Neural progenitor cell (in vitro differentiated cells): ENCODE measurements at places on chromosomes 16 and 17.

DNA sequence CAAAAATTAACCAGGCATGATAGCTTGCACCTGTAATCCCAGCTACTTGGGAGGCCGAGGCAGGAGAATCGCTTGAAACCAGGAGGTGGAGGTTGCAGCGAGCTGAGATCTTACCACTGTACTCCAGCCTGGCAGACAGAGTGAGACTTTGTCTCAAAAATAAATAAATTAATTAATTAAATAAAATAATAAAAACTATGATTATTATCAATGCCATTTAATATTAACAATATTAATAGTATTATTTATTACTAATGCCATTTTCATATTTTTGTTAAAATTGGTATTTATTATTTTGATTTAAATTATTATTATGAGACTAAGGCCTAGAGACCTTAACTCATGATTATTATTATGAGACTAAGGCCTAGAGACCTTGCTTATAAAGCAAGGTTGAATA, 121.2 kb downstream of the CDH11 start:
- DNase-seq = no peak
- no peaks in the 10 kb centered on the region for H3K4me1 ChIP-seq
- no peak overlapping the region for H3K4me3 ChIP-seq
- no peak overlapping the region for H3K27ac ChIP-seq

GRCh38 chr16:10828851-10829366, 10.3 kb upstream of the TVP23A start:
- H3K4me3 ChIP-seq = no peak overlapping the region
- no peaks in the 10 kb centered on the region for H3K4me1 ChIP-seq
- H3K27me3 ChIP-seq = no peaks in the 10 kb centered on the region
- no peak for DNase-seq
- no peaks in the 10 kb centered on the region for H3K36me3 ChIP-seq

GRCh38 chr17:53168413-53168812, 654.3 kb upstream of the KIF2B start:
- no peak overlapping the region for H3K27ac ChIP-seq
- H3K4me3 ChIP-seq = no peak overlapping the region
- H3K4me1 ChIP-seq = no peaks in the 10 kb centered on the region
- DNase-seq = no peak
- no peaks in the 10 kb centered on the region for H3K36me3 ChIP-seq
- H3K27me3 ChIP-seq = no peaks in the 10 kb centered on the region

DNA sequence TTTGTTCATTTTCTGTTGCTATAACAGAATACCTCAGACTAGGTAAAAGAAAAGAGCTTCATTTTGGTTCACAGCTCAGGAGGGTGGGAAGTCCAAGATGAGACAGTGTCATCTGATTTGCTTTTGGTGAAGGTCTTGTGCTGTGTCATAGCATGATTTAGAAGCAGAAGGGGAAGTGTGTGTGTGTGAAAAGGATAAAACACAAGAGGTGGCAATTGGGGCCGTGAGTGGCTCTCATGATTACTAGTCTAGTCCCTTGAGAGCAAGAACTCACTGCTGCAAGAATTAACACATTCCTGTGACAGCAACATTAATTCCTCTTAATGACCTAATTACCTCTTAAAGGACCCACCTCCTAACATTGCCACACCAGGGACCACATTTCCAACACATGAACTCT, 8.3 kb downstream of the SLC35G3 start:
- no peaks in the 10 kb centered on the region for H3K36me3 ChIP-seq
- H3K27ac ChIP-seq = no peak overlapping the region
- no peak for DNase-seq
- no peaks in the 10 kb centered on the region for H3K27me3 ChIP-seq
- H3K4me3 ChIP-seq = no peak overlapping the region

DNA sequence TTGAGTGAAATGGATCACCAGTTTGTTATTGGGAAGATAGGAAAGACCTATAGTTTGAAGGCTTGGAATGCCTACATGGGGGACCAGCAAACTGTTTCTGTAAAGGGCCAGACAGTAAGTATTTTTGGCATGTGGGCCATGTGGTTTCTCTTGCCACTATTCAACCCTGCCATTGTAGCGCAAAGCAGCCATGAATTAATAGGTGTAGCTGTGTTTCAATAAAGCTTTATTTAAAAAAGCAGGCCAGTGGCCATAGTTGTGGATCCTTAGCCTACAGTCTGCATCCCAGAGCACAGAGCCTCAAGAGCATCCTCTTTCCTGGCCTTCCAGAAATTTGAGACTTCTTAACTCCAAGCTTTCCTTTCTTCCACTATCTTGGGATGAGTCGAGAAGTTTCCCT, 29.3 kb downstream of the ABAT start:
- no peaks in the 10 kb centered on the region for H3K36me3 ChIP-seq
- H3K4me1 ChIP-seq = no peaks in the 10 kb centered on the region
- H3K27me3 ChIP-seq = no peaks in the 10 kb centered on the region
- H3K27ac ChIP-seq = no peak overlapping the region

GRCh38 chr16:1381612-1382406, 30.1 kb downstream of the GNPTG start:
- H3K4me1 ChIP-seq = peaks cover 4% of the 10 kb centered on the region
- peaks cover 20% of the 10 kb centered on the region for H3K27me3 ChIP-seq
- H3K4me3 ChIP-seq = no peak overlapping the region
- no peaks in the 10 kb centered on the region for H3K36me3 ChIP-seq
- no peak overlapping the region for H3K27ac ChIP-seq

- peak; percentile 49 for DNase-seq
- no peak overlapping the region for H3K4me3 ChIP-seq
- H3K27ac ChIP-seq = no peak overlapping the region
- H3K4me1 ChIP-seq = peaks cover 8% of the 10 kb centered on the region
- no peaks in the 10 kb centered on the region for H3K27me3 ChIP-seq
These were observed 19.1 kb upstream of the RASD1 start for GRCh38 chr17:17514993-17515933.

DNA sequence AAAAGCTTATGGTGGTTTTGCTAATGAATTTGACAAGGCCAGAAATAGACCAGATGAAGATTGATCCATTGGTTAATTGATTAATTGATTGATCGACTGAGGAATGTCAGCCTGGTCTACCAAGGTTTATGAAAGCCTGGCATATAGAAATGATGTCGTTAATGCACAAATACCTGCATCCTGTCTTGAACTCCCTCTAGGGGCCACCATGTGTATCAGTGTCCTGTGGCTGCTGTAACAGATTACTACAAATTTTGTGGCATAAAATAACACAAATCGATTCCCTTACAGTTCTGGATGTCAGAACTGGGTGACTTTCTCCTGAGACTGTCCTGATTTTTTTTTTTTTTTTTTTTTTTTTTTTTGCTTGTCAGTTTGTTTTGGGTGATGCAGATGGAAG, 553.2 kb downstream of the MAF start:
- no peak for DNase-seq
- H3K27ac ChIP-seq = no peak overlapping the region
- no peak overlapping the region for H3K4me3 ChIP-seq
- H3K27me3 ChIP-seq = no peaks in the 10 kb centered on the region
- H3K36me3 ChIP-seq = no peaks in the 10 kb centered on the region
